Posterior vena cava (tissue), 2 donors: ENCODE measurements at places on chromosomes 1 and 21.

DNA sequence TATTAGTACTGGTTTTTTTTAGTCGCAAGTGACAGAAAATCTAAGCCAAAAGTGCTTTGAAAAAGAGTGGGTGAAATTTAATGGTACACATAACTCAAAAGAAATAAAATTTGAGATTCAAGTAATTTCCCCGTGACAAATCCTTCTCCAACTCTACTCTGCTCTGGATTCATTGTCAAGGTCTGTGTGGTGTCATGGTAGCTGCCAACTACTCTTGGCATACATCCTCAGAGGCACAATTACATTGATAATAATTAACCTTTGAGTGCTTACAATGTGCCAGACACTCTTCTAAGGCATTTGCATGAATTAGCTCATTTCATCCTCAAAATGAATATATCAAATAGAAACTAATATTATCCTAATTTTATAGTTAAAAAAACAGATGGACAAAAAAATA is 1153.9 kb upstream of the NCAM2 start:
- no peak for DNase-seq

DNA sequence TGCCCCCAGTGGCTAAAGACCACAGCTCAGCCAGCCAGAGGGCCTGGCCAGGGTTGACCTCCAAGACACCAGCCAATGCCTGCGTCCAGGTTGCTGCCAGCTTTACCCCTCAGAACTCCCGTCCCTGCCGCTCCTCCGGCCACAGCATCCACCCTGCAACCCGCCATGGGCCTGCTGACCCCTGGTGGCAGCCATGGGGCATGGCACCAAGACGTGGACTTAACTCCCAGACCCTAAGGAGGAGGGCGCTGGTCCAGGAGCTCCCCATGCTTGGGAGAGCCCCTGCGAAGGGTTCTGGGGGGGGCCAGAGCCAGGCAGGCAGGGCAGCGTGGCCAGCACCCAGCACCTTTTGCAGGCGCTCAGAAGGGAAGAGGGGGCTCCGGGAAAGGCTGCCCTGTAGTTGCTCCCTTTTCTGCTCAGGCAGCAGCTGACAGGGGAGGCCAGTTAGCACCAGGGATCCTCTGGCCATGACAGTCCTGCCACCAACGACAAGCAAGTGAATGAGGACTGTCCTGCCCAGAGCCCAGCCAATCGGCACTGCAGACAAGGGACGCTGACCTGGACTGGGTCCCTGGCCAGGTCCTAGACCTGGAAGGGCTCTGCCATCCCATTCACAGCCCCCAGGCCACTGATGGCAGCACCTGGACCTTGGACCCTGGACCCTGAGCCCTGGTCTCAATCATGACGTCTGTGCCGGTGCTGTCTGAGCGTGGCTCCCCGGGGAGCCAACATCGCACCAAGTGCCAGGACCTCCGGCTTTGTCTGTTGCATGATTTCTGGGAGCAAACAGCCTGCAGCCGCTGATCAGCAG is 246.2 kb downstream of the NPHP4 start:
- peak; percentile 86 for DNase-seq

- no peak for DNase-seq
Measured at GRCh38 chr1:226403201-226404034, 4.5 kb downstream of the PARP1 start.

- DNase-seq, result peak; percentile 5
Measured at GRCh38 chr1:17197696-17198095, 7.2 kb upstream of the PADI1 start.

- DNase-seq, result no peak
Measured at GRCh38 chr1:60329651-60330050, 256.1 kb upstream of the C1orf87 start.

DNA sequence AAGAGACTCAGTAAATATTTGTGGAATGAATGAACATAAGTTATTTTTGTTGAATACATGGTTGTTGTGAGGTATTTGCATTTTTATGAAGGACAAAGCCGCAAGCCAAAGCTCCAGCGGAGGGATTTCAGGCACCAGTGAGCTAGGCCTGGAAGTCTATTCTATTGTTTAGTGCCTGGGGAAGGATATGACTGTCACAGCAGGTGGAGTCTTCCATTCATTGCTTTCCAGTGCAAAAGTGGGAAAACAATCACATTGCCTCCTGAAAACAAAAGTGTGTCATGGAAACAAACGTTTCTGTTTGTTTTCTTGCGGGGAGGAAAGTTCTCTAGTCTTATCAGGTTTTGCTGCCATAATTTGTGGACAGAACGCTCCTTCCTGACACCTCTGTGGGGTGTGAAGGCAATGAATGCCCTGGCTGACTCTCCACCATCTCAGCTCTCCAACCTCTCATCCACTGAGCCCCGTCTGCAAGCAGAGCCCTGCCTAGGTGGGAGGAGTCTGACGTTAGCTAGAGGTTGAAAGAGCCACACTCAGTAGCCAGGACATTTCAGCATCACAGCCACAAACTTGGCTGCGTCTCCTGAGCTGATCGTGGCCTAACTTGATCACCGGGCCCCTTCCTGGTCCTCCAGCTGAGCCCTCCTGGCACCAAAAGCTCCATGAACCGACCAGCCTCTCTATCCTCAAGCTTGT is 739.1 kb downstream of the MATN1 start:
- DNase-seq, result no peak

DNA sequence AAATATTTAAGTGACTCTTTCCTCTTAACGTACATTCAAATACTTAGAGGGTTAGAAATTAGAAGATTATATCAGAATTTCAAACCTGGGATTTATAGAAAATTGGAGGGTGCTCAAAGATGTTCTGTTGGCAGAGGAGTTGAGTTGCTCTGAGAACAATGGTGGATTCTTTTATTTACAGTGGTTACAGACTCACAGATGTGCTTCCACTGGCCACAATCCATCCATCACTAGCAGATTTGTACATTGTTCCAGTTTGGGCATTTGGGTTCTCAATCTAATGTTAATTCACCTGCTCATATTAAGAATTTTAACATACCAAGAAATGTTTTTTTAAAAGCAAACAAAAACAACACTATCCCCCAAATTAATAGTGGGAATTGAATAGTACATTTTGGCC is 23.5 kb downstream of the DNAJC6 start:
- no peak for DNase-seq

DNA sequence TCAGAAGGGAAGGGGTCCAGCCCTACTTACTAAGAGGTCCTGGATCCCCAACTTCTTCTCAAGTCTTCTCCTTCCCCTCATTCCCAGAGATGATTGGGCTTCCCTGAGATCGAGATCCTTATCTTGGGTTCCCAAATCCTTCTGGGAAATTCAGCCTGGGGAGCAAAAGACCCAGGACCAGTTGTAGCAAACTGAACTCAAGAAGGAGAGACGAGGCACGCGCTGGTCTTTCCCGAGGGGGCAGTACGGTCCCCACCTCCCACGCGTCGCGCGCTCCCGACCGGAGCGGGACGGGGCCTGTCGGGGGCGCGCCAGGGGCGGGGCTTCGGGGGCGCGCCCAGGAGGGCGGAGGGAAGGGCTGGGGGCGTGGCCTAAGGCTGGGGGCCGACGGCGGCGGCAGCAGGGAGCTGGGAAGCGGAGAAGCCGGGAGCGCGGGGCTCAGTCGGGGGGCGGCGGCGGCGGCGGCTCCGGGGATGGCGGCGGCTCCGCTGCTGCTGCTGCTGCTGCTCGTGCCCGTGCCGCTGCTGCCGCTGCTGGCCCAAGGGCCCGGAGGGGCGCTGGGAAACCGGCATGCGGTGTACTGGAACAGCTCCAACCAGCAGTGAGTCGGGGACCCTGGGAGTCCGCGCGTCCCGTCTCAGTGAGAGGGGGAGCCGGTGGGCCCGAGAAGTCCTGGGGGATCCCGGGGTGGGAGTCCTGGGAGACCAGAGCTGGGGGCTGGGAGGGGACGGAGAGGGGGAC is at the start of gene EFNA3:
Gene EFNA3 (plus strand): TSS at position 369 of the 741 bp plus-strand sequence. CDS start 105 bp downstream, at position 474.
- peak; percentile 89 for DNase-seq

GRCh38 chr1:151282883-151283725 is 1.0 kb downstream of the ZNF687 start:
- peak; percentile 85 for DNase-seq

DNA sequence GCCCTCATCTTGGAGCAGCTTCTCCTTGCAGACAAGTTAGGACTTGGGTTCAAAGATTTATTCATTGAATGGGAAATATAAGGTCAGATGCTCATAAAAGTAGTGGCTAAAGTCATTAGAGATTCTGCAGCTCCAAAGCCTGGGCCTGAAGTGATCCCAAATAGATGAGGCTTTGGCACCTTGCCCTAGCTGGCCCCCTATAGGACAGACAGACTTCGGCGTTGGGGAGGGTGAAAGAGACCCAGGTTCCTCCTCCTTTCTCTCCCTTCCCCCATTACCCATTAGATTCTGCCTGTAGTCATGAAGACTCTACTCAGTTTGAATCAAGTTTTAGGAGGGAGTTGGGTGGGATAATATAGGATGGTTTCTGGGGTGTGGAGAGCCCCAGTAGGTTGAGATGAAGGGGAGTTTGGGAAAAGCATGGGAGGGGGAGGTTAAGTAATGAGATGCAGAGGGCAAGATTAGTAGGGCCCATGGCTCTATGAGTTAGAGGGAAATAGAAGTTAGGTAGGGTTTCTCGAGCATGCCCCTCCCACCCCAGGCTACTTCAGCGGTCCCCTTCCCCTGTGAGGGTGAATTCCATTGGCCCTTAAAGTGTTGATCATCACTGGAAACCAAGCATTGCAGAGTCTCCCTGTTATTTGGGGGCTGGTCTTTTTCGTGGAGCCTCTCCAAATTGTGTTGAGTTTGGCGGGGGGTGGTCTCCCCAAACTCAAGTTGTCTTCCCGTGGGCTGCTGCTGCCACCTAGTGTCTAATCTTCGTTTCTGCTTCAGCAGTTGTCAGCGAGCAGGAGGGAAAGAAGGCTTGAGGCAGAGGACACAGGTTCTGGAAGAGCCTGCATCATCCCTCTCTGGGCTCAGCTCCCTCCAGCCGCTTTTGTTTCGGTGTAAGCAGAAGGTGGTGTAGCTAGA is 2.1 kb upstream of the AHDC1 start:
- DNase-seq, result no peak

DNA sequence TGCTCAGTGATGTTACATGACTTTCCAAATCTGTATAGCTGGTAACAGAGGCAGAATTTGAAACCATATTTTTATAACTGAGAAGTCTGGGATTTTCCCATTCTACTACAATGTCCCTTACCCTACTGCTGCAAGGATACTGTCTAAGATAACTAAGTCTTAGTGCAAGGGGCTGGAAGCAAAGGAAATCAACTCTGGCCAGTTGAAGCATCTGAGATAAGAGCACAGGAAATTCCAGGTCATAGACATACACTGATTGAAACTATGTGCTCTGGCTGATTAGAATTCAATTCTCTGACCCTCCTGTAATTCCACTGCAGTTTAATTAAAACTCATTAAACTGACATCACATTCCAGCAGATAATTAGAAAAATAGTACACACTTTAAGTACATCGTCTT is 267.7 kb upstream of the C1orf87 start:
- DNase-seq, result no peak

DNA sequence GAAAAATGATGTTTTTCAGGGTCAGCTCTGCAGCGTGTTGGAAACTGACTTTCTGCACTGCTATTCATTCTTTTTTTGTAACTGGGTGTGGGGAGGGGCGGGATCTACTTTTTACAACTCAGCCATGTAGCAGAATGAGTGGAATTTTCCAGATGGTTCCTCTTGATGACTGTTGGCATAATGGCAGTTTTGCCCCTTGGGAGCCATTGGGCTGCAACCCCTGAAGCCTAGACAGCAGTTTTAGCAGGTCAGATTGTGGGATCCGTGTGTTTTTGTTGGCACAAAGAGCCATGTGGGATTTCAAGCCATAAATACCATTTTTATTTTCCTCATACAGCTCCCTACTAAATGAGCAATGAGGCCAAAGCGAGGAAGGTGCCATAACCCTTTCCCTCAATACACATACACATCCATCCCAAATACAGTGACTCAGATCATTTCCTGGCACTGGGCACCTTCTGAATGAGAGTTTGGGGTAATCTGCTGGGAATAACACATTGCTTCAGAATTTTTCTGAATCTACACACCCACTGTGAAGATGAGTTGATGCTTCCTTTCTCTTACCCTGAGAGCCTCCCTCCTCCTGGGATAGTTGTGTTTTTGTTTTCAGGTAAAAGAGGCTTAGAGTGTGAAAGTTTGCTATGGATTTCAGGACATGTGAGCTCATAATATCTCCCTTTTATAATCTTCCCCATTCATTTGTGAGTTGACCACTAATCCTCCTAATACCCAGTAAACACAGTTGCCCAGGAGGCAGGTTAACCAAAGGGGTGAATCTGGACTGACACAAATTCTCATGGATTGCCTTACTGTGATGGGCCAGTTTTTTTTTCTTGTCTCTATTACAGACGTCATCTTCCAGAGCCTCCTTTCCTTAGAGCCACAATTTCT is 13.1 kb downstream of the S100A10 start:
- peak; percentile 89 for DNase-seq

GRCh38 chr1:112298558-112298957 is 97.5 kb upstream of the CTTNBP2NL start:
- no peak for DNase-seq

GRCh38 chr1:182598296-182598695 is 5.9 kb downstream of the RGS16 start:
- DNase-seq, result no peak

DNA sequence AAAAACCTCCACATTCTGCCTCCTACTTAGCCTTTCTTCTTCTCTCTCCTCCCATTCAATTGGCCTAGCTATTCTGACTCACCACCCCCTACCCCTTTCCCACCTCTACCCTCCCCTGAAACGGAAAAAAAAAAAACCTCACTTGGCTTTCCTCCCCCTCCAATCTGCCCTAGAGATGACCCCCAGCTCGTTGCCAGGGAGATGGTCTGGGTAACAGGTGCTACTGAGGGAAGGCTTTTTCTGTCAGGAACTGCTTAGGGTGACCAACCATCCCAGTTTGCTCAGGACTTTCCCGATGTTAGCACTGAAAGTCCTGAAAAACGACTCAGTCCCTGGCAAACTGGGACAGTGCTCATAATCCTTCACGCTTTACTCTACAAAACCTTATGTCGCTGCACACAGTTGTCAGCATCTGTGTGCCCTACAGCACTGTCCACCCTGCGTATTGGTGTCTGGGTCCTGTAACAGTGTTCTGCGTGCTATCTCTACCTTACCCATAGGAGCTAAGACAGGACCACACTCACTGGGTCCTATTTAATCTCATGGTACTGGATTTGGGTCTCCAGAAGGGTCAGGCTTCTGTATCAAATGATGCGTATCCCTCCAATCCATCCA is 7.7 kb upstream of the CADM3 start:
- DNase-seq, result no peak

DNA sequence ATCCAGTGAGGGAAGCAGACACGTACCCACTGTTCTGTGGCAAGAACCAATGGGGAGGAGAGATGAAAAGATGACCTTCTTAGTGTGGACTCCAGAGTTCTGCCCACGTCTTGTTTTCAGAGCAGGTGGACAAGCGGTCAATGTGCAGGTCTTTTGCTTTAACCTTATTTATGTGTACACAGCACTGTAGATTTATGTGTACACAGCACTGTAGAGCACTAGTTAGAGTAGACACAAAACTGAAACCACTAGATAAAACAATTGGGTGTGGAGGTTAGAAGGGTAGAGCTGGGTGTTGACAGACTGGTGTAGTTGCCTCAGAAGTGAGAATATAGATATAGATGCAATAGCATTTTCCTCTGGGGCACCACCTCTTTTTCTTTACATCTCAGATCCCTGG is 150.0 kb downstream of the MAGI3 start:
- no peak for DNase-seq

- no peak for DNase-seq
Measured at GRCh38 chr1:236576004-236576403, 28.3 kb downstream of the HEATR1 start.

GRCh38 chr1:164703463-164703862 is 144.5 kb downstream of the PBX1 start:
- no peak for DNase-seq

- no peak for DNase-seq
Measured at GRCh38 chr1:209756615-209757445, 977 bp downstream of the TRAF3IP3 start.

GRCh38 chr1:3022976-3023375 is 1.7 kb downstream of the ACTRT2 start:
- DNase-seq, result peak; percentile 75

GRCh38 chr1:226542623-226543103 is 5.9 kb upstream of the STUM start:
- DNase-seq, result no peak
